ENCODE measurements at places on chromosomes 11 and 22.

GRCh38 chr11:48017831-48018527, 37.6 kb downstream of the PTPRJ start:
- DNase-seq, result no peak

DNA sequence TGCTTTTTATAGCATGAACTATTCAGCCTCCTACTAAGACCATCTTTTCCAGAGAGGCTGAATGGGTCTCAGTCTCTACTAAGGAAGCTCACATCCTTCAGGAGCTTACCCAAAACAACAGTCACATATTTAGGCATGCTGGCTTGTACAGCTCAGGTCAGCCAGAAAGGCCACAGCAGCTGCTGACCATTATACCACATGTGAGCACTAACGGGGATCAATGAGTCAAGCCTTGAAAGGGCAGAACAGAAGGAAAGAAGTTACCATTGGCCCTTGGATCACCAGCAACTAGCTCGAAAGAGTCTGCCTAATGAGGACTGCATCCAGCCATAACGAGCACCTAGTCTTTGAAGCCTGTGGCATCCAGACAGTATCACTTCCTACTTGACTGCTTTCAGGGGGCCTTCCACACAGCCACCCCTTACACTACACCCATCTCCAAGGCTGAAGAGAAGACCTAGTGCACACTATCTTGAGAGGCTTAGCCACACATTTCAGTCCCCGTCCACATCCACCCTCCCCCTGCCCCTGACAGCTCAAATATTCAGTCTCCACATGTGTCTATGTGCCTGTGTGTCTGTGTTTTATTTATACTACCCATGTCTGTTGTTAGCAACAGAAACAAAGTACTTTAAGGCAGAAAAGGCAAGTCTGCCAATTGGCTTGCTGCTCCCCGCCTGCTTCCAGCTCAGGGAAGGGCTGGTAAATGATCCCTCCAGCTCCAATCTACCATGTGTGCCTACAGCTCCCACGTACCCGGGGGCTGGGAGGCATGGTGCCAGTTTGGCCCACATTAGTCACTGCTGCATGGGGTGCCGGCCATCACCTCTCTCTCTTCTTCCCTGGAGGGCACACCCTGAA, 95.5 kb downstream of the RPL27A start:
- DNase-seq, result no peak

GRCh38 chr11:102177974-102178631, 67.9 kb downstream of the YAP1 start:
- DNase-seq, result no peak

DNA sequence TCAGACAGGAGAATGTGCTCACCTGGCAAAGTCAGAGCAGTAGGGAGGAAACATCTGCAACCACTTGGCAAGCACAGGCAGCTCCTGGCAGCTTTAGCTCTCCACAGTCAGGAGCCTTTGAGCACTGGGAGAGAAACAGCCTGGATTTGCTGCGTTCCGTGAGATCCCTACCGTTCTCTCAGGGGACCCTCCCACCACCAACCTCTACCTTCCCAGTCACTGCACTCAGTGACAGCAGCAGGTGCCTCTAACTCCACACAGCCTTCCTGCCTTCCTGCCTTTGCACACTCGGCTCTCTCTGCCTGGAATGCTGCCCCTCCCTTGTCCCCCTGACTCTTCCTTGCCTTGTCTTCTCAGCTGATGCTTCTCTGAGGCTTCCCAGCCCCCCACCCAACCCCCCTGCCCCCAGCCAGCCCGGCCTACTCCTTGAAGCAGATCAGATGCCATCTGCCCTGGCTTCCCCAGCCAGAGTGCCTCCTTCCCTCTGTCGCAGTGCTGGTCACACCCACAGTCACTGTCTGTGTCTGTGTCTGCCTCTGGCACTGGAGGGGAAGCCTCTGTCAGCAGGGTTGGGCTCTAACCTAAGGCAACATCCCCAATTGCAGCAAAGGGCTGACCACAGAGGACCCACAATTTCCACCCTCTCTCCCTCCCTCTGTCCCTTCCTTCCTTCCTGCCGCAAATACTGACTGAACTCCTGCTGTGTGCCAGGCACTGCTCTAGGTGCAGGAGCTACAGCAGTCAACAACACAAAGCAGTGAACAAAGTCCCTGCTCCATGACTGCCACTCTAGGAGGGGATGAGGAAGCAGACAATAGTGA, 14.9 kb upstream of the TSKU start:
- DNase-seq, result no peak

Data from dorsolateral prefrontal cortex (tissue), 122 donors.